H1 (cell line): ENCODE measurements at places on chromosomes 6 and 20.

GRCh38 chr20:44137266-44137801, 49.7 kb downstream of the JPH2 start:
- DNase-seq = peak; percentile 25

GRCh38 chr20:22578221-22579118, 5.9 kb downstream of the FOXA2 start:
- DNase-seq = peak; percentile 66

DNA sequence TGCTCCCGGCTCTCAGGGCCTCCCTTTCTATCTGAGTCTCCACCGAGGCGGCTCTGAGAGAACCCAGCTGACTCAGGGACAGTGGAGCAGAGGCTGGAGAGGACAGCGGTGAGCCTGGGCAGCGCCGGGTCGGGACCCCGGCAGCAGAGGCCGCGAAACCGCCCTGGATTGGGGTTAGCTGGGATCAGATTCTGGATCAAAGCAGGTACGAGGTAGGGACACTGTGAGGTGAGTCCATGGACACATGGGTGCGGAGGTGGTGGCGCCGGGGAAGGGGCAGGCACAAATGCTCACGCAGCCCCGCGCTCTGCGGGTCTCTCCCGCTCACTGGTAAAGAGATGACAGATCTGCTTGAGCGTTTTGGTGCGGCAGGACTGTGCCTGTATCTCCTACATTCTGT, 146.4 kb upstream of the GGTLC1 start:
- no peak for DNase-seq

DNA sequence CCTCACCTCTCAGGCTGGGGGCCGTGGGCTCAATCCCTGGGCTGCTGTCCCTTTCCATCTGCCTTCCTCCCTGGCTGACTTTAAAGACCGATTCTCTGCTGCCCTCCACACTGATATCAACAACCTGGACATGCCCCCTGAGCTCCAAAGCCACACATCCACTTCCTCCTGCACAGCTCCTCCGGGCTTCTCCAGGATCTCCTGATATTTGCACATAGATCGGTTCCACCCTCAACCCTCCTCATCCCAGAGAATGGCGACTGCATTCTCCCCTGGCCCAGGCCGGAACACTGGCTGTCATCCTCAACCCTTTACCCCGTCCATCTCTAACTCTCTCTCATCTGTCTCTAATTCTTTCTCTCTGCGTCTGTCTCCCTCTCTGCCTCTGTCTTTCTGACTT, 21.0 kb upstream of the NOL4L start:
- no peak for DNase-seq

DNA sequence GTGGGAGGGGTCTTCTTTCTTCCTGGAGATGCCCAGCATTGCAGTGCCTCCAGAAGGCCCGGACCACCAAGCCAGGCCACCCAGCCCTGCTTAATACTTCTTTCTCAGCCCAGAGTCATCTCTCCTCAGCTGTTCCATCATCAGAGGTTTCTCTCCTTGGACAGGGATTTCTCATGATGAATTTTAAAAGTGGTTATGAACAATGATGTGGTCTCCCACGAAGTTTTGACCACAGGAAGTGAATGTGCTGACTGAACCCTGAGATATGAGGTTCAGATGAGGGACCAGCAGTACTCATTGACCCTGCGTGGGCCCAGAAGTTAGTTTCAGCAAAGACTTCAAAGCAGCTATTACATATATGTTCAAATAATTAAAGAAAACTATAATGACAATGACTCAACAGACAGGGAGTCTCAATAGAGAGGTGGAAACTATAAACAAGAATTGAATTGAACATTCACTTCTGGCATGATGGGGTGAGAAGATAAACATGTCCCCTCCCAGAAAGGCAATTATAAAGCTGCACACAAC, 114.5 kb upstream of the SLC22A16 start:
- no peak for DNase-seq

GRCh38 chr20:38840053-38840893, 34.8 kb downstream of the PPP1R16B start:
- no peak for DNase-seq

DNA sequence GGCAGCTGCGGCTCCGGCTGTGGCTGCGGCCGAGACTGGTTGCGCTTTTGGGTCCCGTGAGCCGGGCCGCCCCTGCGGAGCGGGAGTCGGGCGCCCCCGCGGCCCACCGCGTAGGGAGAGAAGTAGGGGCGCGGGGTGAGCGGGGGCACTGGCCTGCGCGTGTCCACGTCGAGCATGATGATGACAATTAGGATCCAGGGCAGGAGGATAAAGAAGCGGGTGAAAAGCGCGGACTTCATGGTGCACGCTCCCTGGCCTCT, 739 bp downstream of the B3GAT2 start:
- DNase-seq = no peak

- no peak for DNase-seq
Measured at GRCh38 chr20:63857764-63858392, 3.4 kb upstream of the ABHD16B start.

DNA sequence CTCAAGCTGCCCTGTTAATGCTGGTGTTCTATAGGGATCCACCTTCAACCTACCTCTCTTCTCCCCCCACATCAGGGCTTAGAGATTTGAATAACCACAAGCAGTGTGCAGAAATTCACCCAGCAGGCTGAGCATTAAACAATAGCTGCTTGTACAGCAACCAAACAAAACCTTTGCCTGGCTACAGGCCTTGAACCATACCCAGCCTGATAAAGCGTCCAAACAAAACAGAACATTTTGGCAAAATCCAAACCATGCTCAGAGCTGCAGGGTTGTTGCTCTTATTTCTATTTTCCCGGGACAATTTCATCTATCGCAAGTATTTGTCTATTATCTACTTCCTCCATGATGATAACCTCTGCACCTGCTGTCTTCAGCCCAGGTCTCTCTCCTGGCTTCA, 142.3 kb downstream of the UNC5CL start:
- DNase-seq = no peak

DNA sequence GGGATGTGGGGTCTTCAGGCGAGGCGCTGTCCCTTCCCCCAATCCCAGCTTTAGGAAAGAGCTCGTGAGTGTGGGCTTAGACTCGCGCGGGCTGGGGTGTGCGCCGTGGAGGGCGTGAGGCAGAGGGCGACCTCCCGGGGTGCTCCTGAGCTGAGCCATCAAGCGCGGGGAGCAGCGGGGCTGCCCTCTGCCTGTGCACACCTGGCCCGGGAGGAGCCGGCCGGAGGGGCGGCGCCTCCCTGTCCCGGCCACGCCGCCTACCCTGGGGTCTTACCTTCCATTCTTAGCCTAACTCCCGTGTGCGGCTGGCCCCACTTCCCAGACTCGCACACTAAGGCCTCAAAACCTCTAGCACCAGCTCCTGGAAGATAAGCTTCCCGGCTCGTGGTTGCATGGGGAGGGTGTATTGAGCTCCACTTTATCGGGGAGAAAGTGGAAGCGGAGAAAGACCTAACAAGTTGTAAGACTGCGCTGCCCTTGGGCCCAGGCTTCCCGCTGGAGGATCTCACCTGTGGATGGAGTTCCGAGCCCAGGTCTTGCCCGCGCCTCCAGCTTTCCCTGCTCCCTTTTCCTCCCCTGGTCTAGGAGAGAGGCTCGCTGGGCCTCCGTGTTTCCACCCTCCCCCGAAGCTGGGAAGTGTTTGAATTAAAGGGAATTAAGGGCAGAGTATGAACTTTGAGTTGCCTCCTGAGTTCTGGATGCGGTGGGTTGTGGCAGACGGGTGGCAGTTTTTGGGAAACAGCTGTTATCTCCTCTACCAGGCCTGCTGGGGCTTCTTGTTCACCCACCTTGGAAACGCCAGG, 1.2 kb downstream of the DNMT3B start:
- no peak for DNase-seq

DNA sequence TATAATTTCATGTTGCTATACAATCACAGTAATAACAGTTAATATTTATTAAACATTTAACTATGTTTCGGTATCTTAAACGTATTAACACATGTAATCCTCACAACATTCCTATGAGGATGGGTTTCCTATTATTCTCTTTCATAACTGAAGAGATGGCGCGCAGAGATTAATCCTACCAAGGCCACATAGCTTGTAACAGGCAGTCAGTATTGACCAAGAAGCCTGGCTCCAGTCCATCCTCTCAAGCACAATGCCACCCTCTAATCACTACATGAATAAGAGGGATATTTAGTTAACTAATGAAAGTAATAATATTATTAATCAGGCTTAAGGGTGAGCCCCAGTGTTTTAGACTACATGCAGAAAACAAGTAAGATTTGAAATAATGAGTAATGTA, 149.7 kb upstream of the SIM1 start:
- DNase-seq = no peak

- DNase-seq = no peak
Measured at GRCh38 chr6:139539852-139540251, 165.4 kb upstream of the CITED2 start.

DNA sequence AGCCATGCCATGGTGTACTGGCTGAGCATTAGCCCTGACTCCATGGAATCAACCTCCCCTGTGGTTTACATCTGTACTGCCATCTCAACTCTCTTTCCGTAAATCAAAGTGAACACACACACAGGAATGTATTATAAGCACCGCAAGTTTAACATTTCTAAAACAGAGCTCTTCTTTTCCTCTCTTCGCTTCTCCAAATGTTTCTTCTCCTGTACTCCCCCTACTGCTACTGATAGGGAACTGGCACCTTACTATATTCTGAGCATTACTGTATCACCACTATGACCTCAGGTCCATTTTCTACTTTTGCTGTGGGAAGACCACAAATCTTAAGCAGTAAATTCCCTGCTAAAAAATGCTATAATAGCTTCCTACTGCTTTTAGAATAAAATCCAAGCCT, 101.2 kb downstream of the NUS1 start:
- DNase-seq = no peak

- no peak for DNase-seq
Measured at GRCh38 chr6:73733791-73734190, 37.8 kb downstream of the CD109 start.

DNA sequence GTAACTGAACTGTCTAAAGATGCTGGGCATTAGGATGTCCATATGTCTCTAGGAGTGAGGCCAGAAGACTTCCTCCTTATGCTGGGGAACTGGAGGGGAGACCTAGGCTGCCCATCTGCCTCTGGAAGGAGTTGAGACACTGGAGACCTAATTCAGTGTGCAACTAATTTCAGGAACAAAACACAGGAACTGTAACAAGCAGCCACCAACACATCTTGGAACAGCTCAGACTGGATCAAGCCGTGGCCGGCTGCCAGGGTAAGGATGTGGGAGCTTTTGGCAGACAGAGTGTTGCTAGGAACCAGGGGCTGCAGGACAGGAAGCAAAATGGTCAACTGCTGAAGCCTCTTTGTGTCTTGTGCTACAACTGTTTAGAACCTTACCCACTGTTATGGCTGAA, 16.4 kb upstream of the MAS1 start:
- DNase-seq = no peak

DNA sequence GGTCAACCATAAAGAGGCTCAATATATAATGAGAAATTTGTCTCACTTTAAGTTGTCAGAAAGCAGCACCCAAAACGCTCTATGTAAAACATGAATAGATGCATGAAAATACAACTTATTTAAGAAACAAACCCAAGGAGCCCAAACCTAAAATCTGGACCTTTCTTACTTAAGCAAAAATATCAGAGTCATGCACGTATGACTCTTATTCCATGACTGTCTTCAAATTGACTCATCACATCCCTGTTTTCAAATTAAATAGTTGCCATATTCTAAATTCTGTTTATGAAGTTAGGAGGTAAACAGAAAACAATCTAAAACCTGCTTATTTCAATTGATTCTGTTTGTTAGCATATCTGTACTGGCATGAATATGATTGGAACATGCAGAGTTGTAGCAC, 42.1 kb downstream of the ANKRD6 start:
- DNase-seq = no peak

DNA sequence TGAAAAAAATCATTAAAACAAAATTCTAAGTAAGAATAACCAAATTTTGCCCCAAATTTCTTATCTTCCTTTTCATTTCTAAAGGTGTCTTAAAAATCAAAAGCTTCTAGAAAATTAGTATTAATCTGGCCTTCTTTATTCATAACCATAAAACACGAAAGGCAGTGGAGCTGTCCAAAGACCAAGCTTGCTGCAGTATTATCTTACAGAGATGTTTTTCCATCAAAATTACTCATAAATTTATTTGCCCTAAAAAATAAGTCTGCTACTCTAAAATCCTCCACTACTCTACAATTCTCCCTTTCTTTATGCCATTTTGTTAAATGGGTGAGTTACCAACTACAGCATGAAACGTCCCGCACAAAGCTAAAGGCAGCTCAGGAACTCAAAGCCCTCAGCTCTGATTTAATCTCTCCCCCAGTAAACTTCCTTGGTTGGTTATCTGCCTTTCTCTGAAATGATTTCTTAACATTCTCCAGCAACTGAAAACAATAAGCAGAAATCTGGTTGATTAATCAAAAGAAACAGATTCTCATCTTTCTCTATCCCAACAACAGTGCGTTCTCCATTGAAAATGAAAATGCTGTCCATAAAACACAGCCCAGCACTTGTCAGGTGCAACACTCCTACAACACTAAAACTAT, 2.1 kb downstream of the USP49 start:
- DNase-seq = no peak

- DNase-seq = no peak
Measured at GRCh38 chr6:135087403-135087802, 32.8 kb upstream of the HBS1L start.

DNA sequence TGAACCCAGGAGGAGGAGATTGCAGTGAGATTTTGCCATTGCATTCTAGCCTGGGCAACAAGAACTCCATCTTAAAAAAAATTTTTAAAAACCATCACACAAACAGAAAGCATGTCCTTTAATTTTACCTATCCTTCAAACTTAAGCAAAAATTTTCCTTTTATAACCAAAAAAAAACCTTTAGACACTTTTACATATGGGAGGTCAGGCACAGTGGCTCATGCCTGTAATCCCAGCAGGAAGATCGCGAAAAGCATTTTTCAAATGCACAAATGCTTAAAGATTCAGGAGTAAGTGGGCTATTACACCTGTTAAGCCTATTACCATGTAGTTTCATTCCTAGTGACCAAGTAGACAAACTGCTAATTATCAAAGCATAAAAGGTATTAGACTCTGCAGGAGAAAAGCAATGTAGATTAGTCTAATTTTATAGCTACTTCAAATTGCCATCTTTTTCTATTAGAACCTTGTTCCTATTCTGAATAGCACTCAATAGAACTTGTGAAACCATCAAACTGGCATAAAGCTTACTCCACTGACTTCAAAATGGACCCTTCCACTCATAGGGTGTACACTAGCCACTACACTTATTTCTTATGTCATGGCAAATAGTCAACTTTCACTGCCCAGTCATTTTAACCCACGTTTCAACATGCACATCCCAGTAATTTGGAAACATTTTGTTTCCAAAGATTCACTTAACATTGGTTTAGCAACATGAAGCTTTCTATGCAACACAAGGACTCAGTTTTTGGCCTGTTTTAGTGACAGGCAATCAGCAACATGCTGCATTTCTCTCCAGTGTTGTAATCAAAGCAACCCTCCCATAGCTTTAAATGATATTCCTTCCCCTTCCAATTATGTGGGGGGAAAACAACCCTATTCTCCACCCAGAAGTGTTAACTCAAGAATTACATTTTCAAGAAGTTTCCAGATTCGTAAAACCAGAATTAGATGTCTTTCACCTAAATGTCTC, 4.0 kb downstream of the EEF1A1 start:
- DNase-seq = no peak

GRCh38 chr6:66238851-66239250, 531.8 kb upstream of the EYS start:
- DNase-seq = no peak

- no peak for DNase-seq
Measured at GRCh38 chr6:151702851-151703658, 104.4 kb upstream of the ESR1 start.
